ENCODE measurements at places on chromosomes 7 and 10.

GRCh38 chr7:130149281-130150139, 55.7 kb downstream of the TMEM209 start:
- DNase-seq = no peak

- no peak for DNase-seq
Observed at GRCh38 chr10:125041856-125042506, 100.1 kb downstream of the ZRANB1 start.

- DNase-seq = no peak
Observed at GRCh38 chr10:76523246-76523645, 1091.8 kb downstream of the LRMDA start.

- DNase-seq = no peak
Observed at GRCh38 chr10:130491011-130491692, 355.0 kb downstream of the GLRX3 start.

DNA sequence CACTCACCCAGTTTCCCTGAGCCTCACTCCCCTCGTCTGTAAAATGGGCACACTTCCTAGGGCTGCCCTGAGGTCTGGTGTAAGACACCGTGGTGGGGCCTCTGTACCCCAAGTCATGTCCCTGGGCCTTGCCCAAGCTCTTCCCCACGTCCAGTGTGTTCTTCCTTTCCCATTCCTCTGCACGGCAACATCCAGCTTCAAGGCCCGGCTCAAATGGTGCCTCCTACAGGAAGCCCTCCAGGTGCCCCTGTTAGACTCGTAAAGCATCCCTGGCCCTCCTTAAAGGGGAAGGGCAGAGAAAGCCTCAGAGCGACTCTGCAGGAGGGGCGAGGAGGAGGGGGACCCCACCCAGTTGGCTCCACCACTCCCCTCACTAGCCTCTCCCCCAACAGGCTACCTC, 8.6 kb downstream of the SLC29A4 start:
- DNase-seq = no peak

DNA sequence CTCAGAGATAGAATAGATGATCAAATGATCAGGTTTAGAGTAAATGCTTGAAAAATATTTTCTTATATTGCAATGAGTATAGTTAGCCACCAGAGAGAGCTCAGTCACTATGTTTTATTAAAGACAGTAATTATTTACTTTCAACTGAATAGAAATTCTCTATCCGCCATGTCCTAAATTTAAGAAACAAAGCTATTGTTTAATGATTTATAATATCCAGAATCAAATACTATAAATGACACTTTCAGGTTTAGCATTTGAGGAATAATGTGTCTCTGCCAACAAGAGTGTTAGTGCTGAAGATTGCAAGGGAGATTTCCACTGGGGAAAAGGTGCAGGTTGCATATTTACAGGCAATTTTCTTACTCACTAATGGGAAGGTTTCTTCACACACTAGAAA, 184.7 kb downstream of the DGKB start:
- DNase-seq = no peak

- DNase-seq = peak; percentile 77
Observed at GRCh38 chr7:105806592-105807447, 69.6 kb downstream of the ATXN7L1 start.

GRCh38 chr10:33335801-33336581, 1.5 kb upstream of the NRP1 start:
- DNase-seq = peak; percentile 9

DNA sequence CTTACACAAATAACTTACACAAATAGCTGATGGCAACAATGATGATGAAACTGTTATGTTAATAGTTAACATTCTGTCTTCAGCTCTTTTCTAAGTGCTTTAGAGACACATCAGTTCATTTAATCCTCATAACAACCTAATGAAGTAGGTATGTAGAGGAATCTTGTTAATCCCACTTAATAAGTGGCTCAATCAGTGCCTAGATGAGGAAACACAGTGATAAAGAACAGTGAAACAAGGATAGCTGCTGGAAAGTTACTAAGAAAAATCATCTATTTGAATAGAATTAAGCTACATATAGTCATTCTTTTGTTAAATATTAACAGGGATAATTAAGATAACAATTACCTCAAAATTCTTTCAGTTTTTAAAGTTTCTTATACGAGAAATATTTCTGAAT, 487.6 kb downstream of the ARL4A start:
- no peak for DNase-seq

DNA sequence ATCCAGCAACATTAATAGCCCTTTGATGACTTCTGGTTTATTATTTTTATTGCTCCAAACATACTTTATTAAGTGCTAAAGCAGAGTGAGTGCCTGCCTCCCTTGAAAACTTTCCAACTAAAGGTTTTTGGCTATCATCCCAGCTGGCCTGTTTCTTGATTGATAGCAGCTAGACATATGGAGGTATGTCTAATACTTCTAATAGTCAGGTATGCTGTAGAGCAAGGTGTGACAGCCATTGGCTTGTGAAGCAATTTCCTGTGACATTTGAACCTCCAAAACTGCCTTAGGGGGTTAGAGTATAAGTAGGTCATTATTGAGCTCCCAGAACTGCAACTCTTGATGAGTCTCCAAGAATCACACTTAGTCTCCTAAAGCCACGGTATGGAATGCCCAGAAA, 55.8 kb downstream of the LOXL4 start:
- no peak for DNase-seq

DNA sequence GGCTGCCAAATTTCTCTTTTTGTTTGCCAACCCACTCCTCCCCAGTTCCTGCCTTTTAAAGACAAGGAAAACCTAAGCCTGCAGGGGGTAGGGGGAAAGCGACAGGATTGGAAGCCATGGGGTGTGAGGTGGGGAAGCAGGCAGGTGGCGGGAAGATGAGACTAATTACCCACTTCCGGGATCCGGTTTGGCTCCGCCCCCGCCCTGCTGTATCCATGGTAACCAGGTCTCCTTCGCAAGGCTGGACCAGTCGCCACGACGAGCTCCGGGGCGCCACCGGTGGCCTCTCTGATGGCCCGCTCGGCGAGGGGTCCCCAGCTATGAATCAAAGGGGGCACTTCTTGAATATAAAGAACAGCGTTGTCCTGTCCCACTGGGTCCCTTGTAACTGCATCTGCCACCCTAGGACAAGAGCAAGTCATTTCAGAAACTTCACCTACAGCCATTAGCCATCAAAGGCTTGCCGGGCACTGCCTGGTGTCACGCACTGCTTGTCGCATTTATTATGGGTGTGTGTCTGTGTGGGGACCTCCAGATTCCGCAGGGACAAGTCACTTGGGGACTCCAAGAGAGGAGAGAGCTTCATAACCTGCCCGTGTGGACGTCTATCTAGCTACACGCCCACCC, 55.4 kb upstream of the LMTK2 start:
- peak; percentile 52 for DNase-seq

DNA sequence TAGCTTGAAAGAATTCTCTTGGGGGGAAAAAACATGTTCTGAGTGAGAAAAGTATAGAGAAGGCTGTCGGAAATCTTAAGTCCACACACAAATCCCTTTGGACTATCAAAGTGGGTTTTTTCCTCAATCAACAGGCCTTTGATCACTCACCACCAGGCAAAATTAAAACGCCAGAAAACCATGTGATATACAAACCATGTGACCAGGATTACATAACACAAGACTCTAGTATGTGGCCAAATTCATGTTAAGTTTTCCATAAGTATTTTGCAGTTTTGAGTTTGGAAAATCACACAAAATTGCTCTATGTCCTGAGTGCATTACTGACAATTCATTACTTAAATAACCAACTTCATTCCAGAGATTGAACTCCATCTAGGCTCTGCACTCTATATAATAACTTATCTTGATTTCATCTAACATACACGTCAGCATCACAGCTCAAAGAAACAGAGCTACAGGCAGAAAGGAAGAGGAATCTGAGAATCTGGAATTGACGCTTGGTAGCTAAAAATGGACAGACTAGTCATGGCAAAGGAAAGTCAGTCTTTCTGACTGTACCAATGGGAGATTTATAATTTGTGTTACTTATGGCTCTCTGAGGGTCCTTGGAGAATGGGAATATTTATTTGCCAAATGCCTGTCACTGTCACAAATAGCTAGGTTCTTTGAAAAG, 383.5 kb downstream of the SFMBT2 start:
- no peak for DNase-seq

DNA sequence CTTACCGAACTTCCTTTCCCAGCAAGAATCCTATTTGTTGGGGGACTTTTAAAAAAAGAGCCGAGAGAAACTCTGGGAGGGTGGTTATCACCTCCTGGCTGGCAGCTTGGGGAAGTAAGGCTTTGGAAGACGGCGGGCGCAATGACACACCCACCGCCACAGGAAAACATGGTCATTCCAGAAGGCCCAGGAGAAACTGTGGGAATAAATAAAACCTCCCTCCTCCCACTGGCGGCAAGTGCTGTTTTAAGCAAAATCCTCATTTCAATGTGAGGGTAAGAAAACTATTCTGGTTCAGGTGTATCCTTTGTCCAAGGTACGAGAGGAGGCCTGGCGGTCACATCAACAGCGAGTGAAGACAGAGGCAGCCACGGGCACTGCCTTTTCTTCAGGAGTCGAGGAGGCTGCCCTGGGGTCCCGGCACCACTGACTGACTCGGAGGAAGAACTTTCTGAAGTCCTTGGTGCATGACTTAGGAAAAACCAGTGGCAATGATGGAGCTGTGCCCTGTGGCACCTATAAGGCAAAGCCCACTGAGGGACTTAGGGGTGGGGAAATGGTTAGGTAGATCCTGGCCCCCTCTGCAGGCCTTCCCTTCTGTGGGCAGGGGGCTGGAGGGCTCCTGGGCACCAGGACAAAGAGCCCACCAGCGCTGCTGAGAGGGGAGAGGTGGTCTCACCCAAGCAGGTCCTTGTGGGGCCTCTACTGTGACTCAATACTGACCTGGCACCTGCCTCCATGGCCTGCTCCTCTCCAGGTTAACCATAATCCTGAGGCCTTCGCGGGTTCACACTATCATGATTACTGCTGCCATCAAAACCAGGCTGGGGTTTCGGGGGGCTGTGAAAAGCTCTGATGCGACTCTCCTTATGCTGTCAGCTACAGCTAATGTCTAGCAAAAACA, 21.4 kb downstream of the DNAJB12 start:
- DNase-seq = no peak

DNA sequence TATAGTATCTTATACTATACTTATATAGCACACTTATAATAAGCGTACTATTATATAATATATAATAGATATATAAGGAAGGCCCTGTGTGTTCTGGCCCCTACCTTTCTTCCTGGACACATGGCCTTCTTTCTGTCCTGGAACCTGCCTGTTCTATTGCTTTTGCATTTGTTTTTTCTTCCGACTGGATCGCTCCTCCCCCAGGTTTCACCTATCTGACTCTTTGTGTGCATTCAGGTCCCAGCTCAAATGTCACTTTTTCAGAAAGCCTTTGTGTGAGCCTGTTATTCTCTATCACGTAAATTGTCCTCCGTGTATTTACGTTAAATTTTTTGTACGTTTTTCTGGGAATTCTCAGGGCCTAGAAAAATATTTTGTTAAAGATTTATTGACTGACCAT, 2.9 kb upstream of the TRIM8 start:
- no peak for DNase-seq

GRCh38 chr10:121362026-121362425, 236.2 kb downstream of the FGFR2 start:
- DNase-seq = no peak

DNA sequence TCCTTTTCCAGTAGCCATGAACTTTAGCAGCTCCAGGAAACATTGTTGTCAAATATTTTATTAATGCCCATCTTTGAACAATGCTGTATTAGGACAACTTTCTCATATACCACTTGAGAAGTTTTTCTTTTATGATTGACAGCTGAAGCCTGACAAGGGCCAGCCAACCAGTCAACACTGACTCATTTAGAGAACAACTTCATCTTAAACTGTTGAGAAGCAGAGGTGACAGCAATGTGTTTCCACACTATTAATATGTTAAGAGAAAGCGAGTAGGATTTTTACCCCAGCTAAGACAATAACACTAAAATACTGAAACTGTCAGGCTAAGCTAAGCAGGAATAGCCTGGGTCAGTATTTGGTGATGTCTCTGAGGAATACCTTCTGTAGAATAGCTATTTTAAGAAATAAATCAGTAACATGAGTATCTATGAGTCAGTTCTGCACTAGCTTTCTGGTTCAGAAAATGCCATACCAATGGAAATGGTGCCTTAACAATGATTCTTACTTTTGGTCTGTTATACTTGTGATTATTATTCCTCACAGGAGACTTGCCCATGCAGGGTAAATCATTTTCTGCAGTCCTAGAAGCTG, 168.8 kb upstream of the POT1 start:
- no peak for DNase-seq

DNA sequence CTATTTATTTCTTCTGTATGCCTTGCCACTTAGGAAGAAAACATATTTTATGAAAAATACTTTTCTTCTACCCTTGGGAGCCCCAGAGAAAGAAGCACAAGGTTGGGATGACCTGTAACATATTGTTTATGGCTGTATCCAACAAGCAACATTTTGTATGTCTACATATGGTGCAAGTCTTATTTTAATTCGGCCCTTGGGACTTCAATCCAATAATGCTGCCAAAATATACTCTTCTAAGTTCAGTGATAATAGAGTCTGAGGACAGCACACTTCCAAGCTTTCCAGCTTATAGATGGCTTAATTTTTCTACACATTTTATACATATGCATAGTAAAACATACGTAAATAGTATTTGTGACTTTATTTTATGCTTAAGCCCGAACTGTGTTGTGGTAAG, 318.5 kb upstream of the SEMA3A start:
- DNase-seq = no peak

- no peak for DNase-seq
Observed at GRCh38 chr10:58258977-58259692, 8.6 kb downstream of the IPMK start.

DNA sequence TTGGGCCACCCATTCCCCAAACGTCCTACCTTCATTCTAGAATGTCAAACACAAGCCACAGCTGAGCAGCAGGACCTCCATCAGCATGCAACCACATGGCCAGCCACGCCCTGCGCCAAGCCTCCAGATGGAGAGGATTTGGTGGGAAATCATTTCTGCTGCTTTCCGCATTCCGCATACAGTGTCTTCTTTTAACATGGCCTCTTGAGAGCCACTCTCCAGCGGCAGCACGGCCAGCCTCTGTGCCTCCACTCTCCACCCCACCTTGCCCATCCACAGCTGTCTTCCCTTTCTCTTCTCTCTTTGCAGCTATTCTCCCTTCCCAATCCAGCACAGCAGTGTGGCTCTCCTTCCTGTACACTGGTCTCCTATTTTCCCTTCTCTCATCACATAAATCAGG, 389.1 kb downstream of the PAXIP1 start:
- DNase-seq = no peak

- DNase-seq = no peak
Observed at GRCh38 chr7:99551334-99551733, 580 bp downstream of the FAM200A start.

GRCh38 chr7:27835376-27835775, 95.4 kb downstream of the TAX1BP1 start:
- DNase-seq = no peak

GRCh38 chr10:125146791-125147579, 13.4 kb downstream of the CTBP2 start:
- DNase-seq = no peak

DNA sequence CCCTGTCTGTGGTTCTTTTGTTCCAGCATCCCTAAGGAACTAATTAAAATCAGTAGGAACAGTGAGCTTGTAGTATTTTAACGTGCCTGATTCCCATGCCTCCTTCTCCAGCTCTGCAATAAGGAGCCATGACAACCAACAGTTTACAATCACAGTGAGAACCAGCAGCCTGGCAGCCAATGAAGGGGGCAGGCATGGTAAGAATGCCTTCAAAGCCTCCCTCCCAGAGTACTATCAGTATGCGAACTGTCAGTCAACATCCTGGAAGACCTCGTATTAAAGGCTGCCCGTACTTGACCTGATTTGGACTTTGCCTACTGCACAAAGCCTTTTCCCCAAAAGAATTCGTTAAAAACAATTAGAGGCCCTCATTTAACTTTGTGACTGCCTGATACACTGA, 7.7 kb downstream of the ZPBP start:
- DNase-seq = no peak

Data from activated naive CD4-positive, alpha-beta T cell treated with Interleukin-2 at 50 U/mL for 16 hours (primary cell).